ENCODE measurements at places on chromosomes 2 and 18.

DNA sequence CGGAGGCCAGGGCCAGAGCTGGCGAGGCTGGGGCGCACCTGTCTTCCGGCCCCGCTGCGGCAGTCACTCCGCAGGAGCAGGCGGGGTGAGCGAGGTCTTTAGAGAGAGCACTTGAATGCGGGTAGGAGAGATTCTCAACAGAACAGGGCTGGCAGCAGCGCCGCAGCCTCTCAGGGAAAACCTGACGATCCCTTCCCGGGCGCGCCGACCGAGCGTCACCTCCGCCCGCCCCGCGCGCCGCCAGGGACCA is 526 bp downstream of the PRKRA start:
- DNase-seq, result no peak

GRCh38 chr2:165114346-165114939 is 89.4 kb downstream of the SCN3A start:
- peak; percentile 30 for DNase-seq

DNA sequence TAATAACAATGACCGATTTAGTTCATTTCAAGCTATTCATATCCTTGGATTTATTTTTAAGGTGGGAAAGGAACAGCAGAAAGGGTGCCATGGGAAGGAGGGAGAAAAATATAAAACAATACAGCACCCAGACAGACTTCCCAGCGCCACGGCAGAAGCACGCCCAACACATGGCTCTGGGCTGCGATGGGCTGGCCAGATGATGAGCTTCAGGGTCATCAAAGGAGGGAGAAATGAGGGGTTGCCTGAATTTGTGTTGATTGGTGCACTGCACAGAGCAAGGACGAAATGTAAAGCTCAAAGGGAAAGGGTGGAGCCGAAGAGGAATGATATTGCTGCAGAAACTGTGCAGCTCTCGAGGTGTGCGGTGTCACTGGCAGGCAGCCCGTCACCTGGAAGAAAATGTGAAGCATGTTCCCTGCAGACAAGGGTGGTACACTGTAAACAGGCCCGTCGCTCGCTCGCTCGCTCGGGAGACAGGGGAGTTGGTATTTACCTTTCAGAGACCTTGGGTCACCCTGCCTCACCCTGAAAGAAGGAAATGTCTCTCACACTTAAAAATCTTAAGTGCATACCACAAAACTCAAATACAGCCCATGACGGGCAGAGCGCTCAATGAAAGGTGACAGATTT is 195.5 kb upstream of the CTAGE1 start:
- no peak for DNase-seq

DNA sequence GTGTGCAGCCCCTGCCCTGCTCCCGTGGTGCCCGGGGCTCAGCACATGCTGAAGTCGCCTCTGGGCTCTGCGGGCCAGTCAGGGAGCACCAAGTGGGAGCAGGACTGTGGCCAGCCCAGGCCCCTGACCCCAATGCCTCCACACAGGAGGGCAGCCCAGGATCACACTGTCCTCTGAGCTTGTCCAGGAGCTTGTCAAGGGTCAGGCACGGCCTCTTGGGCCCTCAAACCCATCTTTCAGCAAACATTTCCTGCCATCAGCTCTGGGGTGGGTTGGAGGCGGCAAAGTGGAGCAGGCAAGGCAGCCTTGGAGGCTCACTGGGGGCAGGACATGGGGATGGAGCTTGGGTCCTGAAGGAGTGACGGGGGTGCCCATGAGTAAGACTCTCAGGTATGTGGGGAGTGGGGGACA is 10.3 kb downstream of the SNED1 start:
- DNase-seq, result no peak

- no peak for DNase-seq
Observed at GRCh38 chr2:94873362-94874276, 2.4 kb downstream of the TEKT4 start.

DNA sequence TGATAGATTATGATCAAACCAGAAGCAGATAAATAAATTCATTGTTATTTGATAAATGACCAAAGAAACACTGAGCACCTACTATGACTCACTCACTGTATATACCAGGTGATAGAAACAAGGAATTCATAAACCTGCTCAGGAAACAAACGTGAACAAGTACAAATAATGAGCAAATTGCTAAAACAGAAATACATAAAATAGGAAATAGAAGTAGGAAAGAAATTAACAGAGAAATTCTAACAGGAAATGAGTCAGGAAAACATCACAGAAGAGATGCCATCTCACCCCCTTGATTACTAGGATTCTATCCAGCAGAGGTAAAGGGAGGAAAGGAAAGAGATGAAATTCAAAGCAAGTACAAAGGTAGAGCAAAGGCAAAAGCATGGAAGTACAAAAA is 31.3 kb downstream of the EXOC6B start:
- DNase-seq, result no peak

GRCh38 chr18:8937160-8938094 is 165.1 kb upstream of the NDUFV2 start:
- no peak for DNase-seq

DNA sequence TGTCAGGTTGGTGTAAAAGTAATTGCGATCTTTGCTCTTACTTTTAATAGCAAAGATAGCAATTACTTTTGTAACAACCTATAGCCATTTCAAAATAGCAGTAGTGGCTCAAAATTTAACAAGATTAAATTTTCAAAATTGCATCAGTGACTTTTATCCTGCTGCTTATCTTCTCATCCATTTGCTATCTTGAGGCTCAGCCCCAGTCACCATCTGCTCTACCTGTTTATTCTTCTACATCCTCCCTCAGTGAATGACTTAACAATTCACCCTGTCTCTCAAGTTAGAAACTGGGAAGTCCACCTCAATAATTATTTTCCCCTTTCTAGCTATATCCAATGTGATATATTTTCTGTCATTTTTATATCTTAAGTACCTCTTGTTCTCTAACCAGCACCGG is 148.6 kb upstream of the ZNF804A start:
- no peak for DNase-seq

GRCh38 chr2:7673101-7673500 is 755.9 kb downstream of the RNF144A start:
- DNase-seq, result no peak

DNA sequence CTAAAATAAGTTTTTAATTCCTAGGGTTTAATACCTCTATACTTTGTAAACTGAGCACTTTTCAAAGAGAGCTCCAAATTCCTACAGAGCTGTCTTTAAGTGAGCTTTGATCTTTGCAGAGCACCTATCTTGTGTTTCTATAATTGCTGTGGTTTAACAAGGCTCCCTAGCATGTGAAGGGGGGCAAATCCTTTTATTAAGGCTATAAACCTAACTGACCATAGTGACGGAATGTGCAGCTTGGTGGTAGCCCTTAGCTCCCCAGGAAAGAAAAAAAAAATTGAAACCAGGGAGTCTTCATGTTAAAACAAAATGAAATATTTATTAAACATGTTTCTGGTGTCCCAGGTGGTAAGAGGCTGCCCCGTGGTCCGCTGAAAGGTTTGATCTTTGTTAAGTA is 78.6 kb upstream of the ETAA1 start:
- DNase-seq, result no peak

- DNase-seq, result no peak
Observed at GRCh38 chr2:159904127-159904958, 106.3 kb upstream of the CD302 start.

- no peak for DNase-seq
Observed at GRCh38 chr2:195038153-195038552, 618.9 kb upstream of the SLC39A10 start.

DNA sequence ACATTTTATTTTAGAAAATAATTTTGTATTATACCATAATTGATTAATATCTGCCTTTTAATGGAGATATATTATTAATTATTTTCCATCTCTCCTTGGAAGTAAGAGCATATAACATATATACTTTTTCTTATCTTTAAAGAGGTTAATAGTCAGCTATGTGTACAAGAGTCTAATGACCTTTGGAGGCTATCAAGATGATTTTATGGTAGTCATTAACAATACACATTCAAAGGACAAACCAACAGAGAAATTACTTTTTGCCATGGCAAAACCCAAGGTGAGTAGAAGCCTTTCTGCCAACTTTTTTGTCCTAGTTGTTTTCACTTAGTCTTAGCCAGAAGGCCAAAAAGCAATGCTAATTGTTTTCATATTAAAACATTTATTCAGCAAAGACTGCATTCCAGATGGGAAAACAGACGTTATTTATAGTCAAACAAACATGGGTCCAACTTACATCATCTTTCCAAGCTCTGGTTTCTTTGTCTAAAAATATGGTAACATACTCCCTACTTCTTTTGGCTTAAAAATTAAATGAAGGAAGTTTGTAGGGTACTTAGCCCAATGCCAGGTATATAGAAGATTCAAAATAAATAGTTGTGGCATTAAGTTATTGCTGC is 9.6 kb upstream of the DYNC2LI1 start:
- no peak for DNase-seq

DNA sequence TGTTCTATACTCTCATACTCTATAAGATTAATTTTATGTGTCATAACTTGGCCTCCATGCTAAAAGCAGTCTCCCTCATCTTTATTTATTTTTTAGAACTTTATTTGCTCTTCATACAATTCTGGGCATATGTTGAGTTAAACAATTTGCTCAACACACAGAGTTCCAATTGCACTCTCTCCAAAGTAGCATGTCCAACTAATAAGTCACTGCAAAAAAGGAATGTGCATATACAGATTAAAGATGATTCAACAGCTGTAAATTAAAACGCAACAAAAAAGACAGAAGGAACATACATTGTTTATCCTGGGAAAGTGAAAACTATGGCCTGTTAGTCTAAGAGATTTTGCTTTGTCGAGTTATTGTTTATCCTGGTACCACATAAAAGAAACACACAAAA is 277.7 kb upstream of the ACVR2A start:
- DNase-seq, result no peak

DNA sequence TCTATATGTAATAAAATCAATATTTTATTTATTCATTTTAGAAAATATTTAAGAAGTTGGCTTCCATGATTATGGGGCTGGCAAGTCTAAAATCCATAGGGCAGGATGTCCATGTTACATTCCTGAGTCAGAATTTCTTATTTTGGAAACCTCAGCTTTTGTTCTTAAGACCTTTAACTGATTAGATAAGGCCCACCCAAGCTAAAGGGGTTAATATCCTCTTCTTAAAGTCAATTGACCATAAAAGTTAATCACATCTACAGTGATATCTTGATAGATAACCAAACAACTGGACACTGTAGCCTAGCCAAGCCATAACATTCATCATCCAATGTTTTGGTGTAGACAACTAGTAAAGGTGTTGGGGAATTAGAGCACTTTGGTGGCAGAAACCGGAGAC is 1035.4 kb upstream of the ZEB2 start:
- no peak for DNase-seq

- no peak for DNase-seq
Observed at GRCh38 chr18:56001576-56001975, 413.6 kb upstream of the TCF4 start.

DNA sequence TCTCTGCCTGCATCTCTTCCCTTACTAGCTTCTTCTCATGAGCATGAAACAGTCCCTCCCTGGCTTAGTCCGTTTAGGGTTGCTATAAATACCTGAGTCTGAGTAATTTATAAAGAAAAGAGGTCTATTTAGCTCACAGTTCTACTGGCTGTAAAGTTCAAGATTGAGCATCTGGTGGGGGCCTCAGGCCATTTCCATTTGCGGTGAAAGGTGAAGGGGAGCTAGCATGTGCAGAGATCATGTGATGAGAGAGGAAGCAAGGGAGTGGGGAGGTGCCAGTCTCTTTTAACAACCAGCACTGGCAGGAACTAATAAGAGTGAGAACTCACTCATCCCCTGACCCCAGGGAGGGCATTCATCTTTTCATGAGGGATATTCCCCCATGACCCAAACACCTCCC is 26.8 kb downstream of the RHBDD1 start:
- no peak for DNase-seq

- DNase-seq, result no peak
Observed at GRCh38 chr2:158101384-158101926, at the start of gene UPP2. UPP2 (plus strand) TSS chr2:158101876; CDS start chr2:158102064, 188 bp downstream.

- DNase-seq, result no peak
Observed at GRCh38 chr2:235496239-235496621, 2.4 kb downstream of the AGAP1 start.

DNA sequence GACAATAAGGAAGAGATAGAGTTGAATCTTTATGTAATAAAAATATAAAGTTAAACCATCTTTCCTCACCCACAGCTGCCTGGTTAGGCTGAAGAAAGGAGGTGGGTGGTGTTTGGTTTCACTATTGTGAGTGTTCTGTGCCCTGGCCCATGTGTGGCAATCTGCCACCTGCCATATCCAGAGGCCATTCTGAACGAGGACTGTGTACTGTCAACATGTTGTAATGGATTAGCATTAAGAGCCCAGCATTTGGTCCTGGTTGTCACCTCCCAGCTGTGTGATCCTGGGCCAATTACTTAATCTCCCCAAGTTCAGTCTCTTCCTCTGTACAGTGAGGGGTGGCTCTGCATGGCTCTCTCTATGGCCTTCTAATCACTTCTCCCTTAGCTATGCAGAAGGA is 118.2 kb upstream of the SEC11C start:
- no peak for DNase-seq

GRCh38 chr2:72718876-72719275 is 107.0 kb downstream of the EXOC6B start:
- DNase-seq, result no peak

GRCh38 chr18:46097801-46098615 is at the start of gene ATP5F1A:
ATP5F1A (minus strand) TSS chr18:46098296; CDS start chr18:46098231, 65 bp downstream.
- DNase-seq, result peak; percentile 84

- DNase-seq, result no peak
Observed at GRCh38 chr18:23835506-23835905, 146.3 kb downstream of the LAMA3 start.

DNA sequence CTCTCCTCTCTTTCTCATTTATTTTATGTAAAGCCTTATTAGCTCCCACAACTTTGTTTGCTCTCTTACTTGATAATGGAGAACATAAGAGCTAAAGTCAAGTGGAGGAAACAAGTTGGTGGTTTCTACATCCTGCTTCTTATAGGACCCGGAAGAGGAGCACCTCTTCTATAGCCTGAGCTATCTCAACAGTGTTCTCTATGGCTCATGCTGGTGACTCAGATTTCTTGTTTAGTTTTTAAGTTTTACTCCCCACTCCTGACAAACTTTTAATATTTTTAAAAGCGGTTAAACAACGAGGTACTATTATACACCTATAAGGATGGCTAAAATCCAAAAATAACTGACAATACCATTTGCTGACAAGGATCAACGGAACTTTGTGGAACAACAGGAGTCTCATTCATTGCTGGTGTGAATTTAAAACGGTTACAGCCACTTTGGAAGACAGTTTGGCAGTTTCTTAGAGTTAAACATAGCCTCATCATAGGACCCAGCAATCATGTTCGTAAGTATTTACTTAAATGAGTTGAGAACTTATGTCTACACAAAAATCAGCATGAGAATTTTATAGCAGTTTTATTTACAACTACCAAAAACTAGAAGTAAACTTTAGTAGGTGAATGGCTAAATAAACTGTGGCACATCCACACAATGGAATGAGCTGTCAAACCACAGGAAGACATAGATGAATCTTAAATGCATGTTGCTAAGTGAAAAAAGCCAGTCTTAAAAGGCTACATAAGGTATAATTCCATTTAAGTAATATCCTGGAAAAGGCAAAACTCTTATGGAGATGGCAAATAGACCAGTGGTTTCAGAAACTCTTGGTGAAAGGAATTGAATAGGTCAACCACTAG is 12.7 kb upstream of the CDC42EP3 start:
- DNase-seq, result no peak
